ENCODE measurements at places on chromosomes 7 and 10. TPM values are rescaled to one million over a fixed set of nuclear protein-coding genes. Genes with fewer than 3 reads are reported as not detected.

CDNF gene
- total RNA-seq = 2.2 TPM

ZNF37A gene
- 14.6 TPM for total RNA-seq

GPER1 gene
- not detected for total RNA-seq

GRCh38 chr7:98254951-98255610 is 3.0 kb upstream of the TECPR1 start:
- DNase-seq = no peak

GRCh38 chr10:33876584-33877400 is 542.3 kb upstream of the NRP1 start:
- no peak for DNase-seq

GRCh38 chr10:86579883-86580520 is 58.4 kb upstream of the WAPL start:
- no peak for DNase-seq

GRCh38 chr7:31603046-31603445 is 84.0 kb upstream of the PPP1R17 start:
- DNase-seq = no peak

GRCh38 chr7:69696686-69697685 is 98.7 kb downstream of the AUTS2 start:
- DNase-seq = no peak

- DNase-seq = no peak
These were observed 164.6 kb downstream of the AVL9 start for GRCh38 chr7:32659853-32660252.

DNA sequence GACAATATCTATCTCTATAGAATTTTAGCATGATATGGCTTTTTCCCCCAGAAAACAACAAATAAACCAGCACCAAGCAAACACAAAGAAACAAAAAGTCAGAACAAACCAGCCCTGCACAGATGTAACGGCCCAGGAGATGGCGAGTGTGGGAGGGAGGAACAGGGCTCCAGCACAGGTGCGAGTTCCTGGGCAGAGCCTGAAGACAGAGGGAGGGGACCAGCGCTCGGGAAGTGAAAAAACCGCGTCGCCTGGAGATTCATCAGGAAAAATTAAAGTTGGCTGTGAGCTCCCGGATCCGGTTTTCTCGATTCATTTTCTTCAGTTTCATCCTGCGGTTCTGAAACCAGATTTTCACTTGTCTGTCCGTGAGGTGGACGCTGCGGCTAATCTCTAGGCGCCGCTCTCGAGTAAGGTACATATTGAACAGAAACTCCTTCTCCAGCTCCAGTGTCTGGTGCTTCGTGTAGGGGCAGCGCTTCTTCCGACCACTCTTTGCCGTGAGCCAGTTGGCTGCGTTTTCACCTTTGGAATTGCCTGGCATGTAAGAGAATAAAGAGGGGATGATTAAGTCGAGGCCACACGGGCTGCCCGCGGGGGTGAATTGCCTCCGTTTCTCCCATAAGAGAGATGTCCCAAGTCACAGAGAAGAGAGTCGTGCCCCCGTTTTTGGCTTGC is 2.3 kb downstream of the HOXA10 start:
- peak; percentile 52 for DNase-seq

DNA sequence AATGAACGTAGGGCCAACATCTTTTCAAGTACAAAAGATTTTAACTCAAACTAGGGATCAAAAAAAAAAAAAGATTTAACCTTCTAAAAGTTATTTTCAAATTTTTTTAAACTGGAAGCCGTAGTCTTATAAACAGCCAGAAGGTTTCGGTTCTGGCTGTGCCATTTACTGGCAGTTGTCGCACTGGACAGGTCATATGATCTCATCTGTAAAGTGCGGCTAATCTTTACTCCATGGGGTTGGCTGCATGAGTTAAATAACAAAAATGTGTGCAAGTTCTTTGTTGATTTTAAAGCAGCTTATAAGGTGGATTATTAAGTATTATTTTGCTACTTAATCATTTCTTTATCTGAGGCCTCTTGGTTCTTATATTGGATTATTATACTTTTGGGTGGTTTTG is 36.6 kb downstream of the TRUB1 start:
- DNase-seq = no peak

DNA sequence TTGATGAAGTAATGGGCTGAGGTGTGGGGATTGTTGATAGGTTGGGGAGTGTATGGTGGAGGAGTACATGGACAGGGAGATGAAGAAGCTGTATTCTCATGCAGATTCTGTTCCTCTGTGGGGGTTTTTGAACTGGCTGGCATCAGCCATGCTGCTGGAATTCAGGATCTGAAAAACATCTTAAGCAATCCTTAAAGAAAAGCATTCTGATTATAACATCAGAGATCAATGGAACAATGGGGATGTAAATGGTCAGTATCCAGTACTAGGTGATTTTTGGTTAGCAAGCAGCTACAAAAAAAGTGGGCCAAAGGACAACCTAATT is 247.5 kb upstream of the GALNT17 start:
- DNase-seq = peak; percentile 76

DNA sequence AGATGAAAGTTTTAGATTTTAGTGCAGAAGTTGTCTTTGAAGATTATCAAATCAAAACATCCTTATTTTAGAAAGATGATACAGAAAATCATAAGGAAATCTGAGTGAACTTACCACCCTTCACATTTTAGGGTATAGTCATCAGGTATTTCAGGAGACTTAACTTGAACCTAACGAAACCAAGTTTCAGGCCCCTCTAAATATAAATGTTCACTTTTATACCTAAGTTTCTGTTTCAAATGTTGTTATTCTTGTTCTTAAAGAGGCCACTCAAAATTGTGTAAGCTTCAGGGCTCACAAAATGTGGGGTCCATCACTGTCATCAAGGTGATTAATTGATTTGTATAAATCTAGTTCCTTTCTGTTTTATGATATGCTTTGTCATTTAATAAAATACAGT is 216.2 kb downstream of the KIAA1217 start:
- no peak for DNase-seq

- DNase-seq = no peak
These were observed 11.4 kb downstream of the AKR1C3 start for GRCh38 chr10:5105626-5106025.

DNA sequence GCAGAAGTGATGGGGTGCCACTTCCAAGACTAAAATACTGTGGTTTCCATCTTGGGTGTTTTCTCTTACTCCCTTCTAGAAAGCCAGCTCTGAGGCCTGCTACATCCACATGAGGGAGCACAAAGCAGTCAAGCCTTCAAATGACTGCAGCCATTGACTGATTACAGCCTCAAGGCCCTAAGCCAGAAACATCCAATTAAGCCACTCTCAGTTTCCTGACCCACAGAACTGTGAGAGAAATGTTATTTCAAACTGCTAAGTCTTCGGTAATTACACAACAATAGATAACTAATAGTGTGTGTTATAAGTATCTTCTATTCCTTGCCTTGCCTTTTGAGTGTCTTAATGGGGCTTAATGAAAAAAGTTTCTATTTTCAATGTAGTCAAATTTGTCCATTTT is 24.8 kb downstream of the BRAF start:
- peak; percentile 53 for DNase-seq

DNA sequence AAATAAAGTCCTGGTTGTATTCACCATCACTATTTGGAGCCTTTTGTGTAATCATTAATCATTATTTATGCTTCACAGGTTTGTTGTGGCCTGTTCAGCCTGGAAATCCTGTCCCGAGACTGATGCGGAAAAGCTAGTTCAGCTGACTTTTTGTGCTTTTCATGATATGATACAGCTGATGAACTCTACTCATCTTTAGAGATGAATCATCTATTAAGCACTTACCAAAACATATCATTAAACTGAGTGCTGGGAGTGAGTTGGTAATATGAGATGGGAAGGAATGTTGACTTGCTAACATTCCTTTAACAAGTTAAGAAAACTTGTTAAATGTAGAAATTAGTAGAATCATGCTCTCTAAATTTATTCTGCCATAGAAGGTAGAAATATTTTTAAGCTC is 53.0 kb downstream of the CROT start:
- no peak for DNase-seq

GRCh38 chr7:34939175-34939574 is 98.1 kb downstream of the DPY19L1 start:
- peak; percentile 34 for DNase-seq

DNA sequence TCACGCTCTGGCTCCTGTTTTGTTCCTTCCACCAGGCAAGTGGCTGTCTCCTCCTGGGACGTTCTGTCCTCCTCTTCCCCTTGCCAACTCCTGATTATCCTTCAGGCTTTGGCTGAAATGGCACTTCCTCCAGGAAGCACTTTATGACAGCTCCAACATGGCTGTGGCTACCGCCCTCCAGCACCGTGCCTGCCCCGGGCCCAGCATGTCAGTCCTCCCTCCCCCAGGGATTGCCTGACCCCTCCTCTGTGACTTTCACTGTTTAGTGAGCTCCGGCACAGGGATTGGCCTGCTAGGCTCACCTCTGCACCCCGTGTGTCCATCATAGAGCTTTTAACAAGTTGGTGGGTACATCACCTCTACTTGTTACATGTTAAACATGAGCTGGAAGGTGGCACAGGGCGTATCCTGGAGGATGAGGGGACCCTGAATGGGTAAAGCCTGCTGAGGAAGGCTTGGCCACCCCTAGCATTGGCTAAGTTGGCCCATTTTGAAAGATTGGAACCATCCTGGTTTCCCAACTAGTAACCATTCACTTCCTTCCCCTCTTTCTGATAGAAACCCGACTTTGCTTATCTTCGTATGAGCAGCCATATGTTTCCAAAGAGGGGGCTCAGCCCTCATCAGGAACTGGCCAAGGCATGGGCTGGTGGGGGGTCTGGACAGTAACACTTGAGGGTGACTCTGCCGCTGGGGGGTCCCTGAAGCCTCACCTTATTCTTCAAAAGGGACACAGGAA is 10.5 kb upstream of the ADAMTS14 start:
- DNase-seq = no peak

GRCh38 chr7:10104292-10104691 is 869.4 kb upstream of the PHF14 start:
- peak; percentile 26 for DNase-seq

GRCh38 chr10:35335133-35336083 is 901 bp upstream of the CCNY start:
- DNase-seq = peak; percentile 46

- no peak for DNase-seq
These were observed 290.5 kb upstream of the AKR1E2 start for GRCh38 chr10:4535521-4535920.

DNA sequence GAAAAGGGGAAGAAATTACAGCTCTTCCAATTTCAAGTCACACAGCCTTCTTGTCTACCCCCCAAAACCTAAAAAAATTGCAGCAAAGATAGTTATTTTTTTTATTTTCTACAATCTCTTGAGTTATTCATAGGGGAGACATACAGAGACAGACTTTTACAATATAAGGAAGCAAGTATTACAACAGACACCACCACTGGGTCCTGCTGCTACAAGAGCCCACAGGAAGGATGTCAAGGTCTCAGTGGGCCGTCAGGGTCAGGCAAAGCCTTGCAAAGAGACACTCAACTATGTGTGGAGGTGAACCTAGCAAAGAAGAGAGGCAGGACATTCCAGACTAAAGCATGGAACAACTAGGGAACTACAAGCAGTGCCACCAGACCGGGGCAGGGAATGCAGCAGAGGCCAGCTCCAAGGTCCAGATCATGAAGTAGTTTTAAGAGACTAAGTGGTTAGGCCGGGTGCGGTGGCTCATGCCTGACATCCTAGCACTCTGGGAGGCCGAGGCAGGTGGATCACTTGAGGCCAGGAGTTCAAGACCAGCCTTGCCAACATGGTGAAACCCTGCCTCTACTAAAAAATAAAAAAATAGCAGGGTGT is 28.2 kb upstream of the ZCCHC24 start:
- DNase-seq = no peak

DNA sequence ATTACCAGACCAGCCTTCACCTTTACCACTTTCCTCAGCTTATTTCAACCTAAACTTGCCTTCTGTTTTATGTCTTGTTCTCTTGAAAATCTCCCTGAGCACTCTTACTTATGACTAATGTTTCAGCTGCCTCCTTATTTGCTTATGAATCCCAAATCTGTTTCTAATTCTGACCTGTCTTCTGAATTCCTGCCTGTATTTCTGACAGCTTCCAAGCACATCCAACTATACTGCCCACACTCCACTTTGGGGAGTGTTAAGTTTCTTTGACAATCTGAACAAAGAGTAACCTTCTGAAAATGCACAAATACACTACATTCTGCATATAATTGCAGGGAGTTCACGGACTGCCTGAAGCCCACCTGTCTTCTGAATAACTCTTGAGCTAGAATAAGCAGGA is 48.7 kb downstream of the ARMC3 start:
- DNase-seq = no peak

GRCh38 chr7:88243345-88243909 is 23.6 kb upstream of the SRI start:
- peak; percentile 78 for DNase-seq

DNA sequence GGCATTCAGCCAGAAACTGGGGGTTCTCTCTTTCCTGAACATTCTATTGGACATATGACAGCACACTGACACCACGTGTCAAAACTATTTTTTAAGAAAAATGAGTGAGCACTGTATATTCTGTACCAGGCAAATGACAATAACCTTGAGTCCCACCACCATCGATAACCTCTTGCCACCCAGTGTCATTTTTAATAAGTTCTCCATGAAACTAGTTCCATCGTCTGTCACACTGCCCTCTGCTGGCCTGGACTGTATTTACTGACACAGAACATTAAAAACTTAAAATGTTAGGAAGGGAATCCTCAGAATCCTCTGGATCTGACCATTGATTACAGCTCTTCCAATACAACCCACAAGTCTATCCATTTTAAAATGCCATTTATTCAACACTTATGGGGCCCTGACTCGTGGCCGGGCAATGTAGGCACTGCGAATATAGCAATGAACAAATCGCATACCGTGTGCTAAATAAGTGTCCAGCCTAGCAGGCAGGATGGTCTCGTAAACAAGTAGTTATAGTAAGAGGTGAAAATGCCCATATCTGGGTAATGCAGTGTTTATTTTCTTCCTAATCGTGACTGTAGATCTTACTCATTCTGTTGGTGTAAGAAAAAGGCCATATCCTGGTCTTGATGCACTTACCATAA is 35.9 kb upstream of the CACNB2 start:
- DNase-seq = peak; percentile 69

DNA sequence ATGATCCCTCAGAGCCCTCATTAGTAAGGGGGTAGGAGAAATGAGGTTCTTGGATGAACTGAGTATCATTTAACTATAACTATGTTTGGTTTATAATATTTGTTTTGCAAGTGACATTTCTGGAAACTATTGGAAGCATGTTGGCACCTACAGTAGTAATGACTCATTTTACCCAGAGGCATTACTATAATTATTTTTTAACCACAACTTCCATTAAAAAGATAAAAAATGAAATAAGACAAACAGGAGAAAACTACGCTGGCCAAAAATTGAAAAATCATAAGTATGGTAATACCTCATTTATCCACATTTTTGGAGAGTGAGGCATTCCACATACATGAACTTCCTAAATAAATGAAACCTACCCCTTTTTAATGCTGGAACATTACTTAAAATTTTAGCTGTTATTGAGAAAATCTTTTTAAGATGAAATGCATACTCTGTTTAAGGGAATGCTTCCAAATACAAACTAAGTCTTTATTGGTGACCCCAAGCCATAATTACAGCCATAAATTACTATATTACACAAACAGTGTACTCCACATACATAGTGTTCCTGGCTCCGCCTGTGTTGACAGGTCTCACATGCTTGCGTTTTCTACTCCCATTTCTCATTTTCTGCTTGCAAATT is 84.6 kb upstream of the CAPZA2 start:
- DNase-seq = no peak

DNA sequence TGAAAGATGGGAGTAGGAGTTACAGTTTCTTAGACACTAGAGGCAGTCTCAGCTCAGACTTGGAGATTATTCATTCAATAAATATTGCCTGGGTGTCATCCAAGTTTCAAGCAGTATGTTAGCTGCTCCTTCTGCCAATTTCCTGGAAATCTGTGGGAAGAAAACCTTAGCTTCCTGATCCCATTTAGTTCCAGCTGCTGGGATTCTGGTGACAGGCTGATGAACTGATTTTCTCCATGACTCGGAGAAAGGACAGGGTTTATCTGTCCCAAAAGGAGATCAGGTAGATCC is 95.8 kb downstream of the CLEC2L start:
- no peak for DNase-seq

All from GM23338 (cell line).